LHCN-M2 (cell line): ENCODE measurements at places on chromosomes 6 and 20.

GRCh38 chr6:46220352-46221221 is 49.8 kb upstream of the ENPP5 start:
- DNase-seq = no peak

- DNase-seq = peak; percentile 32
Observed at GRCh38 chr6:85490516-85491248, 40.8 kb downstream of the NT5E start.

DNA sequence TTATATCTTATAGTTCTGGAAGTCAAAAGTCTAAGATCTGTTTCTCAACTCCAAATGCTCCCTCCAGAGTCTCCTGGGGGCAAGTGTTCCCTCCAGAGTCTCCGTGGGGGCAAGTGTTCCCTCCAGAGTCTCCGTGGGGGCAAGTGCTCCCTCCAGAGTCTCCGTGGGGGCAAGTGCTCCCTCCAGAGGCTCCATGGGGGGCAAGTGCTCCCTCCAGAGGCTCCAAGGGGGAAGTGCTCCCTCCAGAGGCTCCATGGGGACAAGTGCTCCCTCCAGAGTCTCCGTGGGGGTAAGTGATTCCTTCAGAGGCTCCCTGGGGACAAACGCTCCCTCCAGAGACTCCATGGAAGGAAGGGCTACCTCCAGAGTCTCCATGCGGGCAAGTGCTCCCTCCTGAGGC is 34.0 kb upstream of the THBS2 start:
- DNase-seq = no peak

- DNase-seq = no peak
Observed at GRCh38 chr20:22752324-22752723, 168.0 kb upstream of the FOXA2 start.
